Stimulated activated memory B cell treated with anti-CD40 and anti-IgM and Interleukin-4, amounts not matched to agents 10 μg/mL and 1 μg/mL and 100 μg/mL, for 72 hours (primary cell): ENCODE measurements at places on chromosomes 6 and 20.
A peak's percentile ranks its signal among the peaks of the same experiment; 100 is the strongest.

- no peak for ATAC-seq
Observed at GRCh38 chr20:49140834-49141233, 47.3 kb downstream of the STAU1 start.

GRCh38 chr6:14123386-14124111, 6.0 kb downstream of the CD83 start:
- no peak for ATAC-seq

DNA sequence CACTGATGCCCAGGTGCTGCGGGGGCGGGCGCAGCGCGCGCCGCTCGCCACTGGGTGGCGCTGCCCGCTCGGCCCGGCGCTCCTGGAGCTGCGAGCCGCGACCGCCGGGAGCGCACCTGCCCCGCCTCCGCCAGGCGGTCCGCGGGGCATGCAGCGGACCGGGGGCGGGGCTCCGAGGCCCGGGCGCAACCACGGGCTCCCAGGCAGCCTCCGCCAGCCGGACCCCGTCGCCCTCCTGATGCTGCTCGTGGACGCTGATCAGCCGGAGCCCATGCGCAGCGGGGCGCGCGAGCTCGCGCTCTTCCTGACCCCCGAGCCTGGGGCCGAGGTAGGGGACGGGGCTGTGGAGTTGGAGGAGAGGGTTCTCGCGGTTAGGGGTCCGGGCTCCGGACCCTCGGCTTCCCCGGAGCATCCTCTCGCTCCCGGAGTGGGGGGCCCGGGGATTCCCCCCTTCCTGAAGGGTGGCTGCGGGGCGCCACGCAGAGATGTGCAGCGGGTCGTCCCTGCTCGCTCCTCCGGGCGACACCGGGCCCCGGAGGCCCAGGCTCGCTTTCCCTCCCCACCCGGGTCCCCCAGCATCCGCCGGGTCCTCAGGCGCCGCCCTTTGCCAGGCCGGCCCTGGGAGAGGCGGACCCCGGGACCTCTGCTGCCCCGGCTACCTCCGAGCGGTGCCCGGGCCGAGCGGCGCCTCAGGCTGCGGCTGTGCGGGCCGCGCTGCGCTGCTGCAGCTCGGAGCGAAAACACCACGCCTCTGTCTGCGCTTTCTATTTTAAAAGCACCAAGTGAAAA, at the start of gene BCAS4:
TSS of gene BCAS4 (plus strand) at position 216 of the 789 bp plus-strand sequence. CDS start at position 239, 23 bp downstream.
- peak; percentile 93 for ATAC-seq

DNA sequence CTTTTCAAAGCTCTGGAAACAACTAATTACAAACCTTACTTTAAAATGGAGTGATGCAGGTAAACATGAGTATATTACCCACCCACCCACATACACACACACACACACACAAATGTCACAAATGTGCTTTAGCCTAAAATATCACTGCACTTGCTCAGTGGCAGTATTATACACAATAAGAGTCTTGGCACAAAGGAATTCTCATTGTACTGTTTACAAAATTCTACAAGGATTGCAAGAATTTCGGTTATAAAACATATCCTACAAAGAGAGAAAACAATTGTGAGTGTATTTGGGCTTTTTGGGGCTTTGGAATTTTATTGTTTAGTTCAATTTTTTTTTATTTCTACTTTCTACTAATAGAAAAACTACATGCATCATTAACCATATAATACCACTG, 113.2 kb upstream of the BEND6 start:
- no peak for ATAC-seq

DNA sequence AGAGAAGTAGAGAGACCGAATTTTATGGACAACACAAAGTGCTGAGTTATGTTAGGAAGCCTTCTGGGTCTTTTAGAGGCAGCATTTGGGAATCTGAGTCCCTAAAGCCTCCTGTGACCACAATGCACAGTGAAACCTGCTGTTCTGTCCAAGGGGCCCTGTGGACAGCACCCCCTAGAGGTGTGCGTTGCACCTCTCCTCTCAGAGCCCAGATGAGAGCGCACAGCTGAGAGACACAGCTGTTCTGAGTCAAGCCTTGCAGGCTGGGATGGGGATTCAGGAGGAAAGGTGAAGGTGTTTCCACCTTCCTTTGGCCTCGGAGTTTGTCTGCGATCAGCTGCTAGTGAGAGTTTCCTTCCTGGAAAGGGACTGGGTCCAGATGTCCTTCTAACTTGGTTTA, 13.0 kb downstream of the PCK1 start:
- no peak for ATAC-seq

GRCh38 chr6:11535801-11536230, 1.7 kb upstream of the TMEM170B start:
- no peak for ATAC-seq

DNA sequence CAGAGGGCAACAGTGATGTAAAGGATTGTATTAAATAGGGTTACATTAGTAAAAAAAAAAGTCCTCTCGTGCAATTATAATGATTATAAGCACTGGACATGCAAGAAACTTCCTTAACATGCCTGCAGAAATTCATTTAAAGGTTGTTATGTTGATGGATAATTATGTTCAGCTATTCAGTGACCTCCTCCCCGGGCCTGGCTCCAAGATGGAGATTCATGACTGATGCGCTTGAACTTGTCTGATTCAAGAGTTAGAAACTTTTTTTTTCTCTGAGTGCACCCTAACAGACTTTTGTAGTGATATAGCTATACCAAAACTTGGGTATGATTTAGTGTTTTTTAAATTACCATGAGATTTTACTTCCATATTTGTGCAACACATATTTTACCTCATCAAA, 1170.0 kb upstream of the CITED2 start:
- ATAC-seq = no peak

GRCh38 chr20:21225215-21225947, 77.8 kb upstream of the XRN2 start:
- no peak for ATAC-seq

- no peak for ATAC-seq
Observed at GRCh38 chr20:56800088-56800487, 171.0 kb downstream of the TFAP2C start.

GRCh38 chr20:33667676-33668465, 1.1 kb downstream of the ACTL10 start:
- peak; percentile 66 for ATAC-seq

DNA sequence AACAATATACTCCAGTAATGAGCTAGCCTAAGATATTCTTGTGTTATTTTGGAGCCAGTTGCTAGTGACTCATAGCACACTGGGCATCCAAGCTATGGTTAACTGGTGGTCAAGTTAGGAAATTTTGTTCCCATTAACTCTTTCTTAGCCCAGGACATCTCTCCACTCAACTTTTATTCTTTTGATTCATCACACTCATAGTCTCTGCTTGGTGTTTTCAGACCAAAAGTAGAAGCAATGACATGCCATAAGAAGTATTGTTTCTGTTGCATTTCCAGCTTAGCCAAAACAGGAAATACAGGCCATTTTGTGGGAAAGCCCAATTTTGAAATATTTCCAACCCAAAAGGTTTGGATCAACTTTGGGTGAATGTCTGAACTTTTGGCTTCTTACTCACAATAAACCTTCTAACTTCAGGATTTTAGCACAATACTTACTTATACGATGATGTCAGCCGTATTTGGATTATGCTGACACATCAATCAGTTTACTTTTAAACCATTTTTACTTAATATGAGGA, 31.6 kb upstream of the CCN2 start:
- ATAC-seq = no peak

DNA sequence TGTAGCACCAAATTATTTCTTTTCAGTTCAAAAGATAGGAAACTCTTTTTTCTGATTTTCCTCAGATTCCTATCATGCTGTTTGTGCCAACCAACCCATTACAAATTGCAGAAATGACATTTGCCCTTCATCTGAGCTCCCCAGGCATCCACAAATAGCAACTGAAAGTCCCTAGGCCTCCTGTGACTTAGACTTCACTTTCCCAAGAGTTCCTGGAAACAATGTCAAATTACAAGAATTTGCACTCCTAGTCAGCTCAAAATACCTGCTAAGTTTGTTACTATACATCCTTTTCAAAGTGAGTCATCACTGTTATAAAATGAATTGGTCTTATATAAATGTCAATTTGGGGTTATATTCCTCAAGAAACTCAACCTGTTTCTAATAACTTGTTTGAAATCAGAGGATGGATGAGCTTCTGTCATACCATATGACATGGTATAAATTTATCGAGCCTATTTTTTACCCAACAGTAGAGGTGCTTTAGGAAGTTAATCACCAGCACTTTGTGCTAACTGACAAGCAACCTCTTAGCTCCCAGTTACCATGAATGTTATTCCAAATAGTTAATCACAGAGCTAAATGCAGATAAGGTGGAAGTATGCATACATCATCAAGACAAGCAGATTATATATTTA, 256.5 kb downstream of the HACE1 start:
- ATAC-seq = no peak

DNA sequence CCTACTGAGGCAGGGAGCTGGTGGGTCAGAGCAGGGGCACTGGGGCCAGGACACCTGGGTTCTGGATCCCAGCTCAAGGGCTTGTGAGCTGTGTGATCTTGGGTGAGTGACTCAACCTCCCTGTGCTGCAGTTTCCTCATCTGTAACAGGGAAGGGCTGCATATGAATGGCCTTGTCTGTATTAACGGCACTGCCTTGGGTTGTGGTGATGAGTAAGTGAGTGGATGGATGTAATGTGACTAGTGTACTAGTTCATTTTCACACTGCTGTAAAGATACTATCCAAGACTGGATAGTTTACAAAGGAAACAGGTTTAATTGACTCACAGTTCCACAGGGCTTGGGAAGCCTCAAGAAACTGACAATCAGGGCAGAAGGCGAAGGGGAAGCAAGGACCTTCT, 233.5 kb downstream of the TAF4 start:
- no peak for ATAC-seq
